ENCODE measurements at places on chromosomes 13 and 19.

DNA sequence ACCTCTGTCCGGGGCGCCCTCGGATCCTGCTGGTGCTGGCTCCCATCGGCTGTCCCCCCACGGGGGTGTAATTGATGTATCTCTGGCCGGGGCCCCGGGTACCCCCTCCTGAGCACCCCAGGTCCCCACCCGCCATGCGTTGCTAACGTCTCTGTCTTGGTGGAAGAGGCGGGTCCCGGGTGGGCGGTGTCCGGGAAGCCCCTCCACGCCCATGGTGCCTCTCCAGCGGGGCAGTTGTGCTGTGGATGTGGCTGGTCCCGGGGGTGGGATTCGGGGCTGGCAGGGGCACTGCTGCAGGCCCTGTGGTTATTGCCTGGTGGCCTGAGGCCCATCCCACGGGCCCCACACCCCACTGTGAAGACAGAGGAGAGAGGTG is 4.9 kb downstream of the DIRAS1 start:
- DNase-seq: no peak

- DNase-seq: no peak
These were observed 59.0 kb downstream of the DGKH start for GRCh38 chr13:42107421-42107820.

GRCh38 chr13:47337781-47338507 is 441.1 kb upstream of the HTR2A start:
- DNase-seq: no peak

- no peak for DNase-seq
These were observed 11.8 kb downstream of the PEPD start for GRCh38 chr19:33509774-33510173.

GRCh38 chr19:38869160-38869835 is 8.8 kb downstream of the RINL start:
- DNase-seq: no peak

GRCh38 chr13:23654111-23655110 is 84.2 kb downstream of the TNFRSF19 start:
- no peak for DNase-seq

GRCh38 chr13:53873558-53873957 is 844.9 kb downstream of the OLFM4 start:
- no peak for DNase-seq

DNA sequence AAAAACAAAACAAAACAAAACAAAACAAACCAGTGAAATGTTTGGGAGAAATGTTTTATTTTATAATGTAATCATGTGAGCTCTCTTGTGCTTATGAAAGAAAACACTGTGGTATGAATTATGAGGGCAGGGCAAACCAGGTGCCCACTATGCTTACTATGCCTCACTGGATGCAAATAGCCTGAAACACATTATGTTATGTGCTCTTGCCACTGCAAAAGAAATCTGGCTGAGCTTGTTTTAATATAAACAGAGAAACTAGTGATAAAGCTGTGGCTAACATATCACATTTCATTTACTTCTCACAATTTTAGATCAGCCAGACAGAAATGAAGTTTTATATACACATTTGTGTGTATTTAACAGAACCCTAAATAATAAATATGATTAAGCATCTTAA is 8.7 kb upstream of the NBEA start:
- DNase-seq: no peak

DNA sequence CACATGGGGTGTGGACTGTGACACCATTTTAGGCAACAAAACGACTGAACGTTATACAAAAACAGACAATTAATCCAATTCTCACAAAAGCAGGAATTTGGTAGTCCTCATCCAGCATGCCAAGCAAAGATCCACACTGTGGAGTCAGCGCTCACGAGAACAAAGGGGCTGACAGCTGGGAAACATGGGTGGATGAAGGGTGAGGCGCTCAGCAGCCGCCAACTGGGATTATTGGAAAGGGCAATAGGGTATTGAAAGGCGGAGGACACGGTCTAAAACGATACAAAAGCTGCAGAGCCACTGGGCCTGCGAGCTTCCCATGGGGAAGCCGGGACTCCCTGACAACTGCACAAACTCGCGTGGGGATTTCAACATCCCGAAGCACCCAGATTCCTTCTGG is 4.7 kb upstream of the ZNF813 start:
- DNase-seq: no peak

GRCh38 chr19:18594824-18595373 is 6.3 kb downstream of the REX1BD start:
- DNase-seq: no peak

GRCh38 chr19:30355586-30355985 is 16.6 kb upstream of the ZNF536 start:
- DNase-seq: no peak

- no peak for DNase-seq
These were observed 470.7 kb downstream of the TSHZ3 start for GRCh38 chr19:30878495-30878894.

- DNase-seq: no peak
These were observed 46.1 kb upstream of the TSC22D1 start for GRCh38 chr13:44622261-44622660.

GRCh38 chr19:56367829-56368711 is 25.3 kb downstream of the ZNF582 start:
- DNase-seq: peak; percentile 53

- DNase-seq: no peak
These were observed 8.1 kb downstream of the PAK4 start for GRCh38 chr19:39133431-39134270.

DNA sequence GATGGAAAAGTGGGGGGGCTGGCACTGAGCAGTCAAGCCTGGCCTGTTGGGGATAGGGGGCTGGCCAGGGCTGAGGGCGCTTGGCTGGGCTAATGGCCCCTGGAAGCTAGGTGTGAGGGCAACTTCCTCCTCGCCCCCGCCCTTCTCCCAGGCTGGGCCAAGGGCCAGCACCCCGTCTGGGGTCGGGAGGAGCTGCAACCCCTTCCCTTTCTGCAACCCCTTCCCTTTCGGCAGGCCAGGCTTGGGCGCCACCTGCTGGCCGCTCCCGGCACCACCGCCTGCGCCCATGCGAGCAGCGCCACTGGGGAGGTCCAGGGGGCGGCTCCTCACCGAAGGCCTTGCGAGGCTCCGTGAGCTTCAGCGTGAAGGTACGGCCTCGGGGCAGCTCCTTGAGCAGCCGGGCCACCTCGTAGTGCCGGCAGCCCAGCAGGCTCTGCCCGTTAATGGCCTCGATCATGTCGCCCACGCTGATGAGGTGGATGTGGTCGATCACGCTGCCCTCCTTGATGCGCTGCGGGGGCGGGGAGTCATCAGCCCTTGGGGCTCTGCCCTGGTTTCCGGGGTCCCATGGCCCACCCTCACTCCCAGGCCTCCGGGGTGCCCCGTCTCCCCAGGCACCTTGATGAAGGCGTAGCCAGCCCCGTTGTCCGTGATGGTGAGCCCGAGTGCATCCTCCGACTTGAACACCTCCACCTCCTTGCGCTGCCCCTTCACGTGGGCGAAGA is 5.0 kb upstream of the PTGER1 start:
- peak; percentile 54 for DNase-seq

DNA sequence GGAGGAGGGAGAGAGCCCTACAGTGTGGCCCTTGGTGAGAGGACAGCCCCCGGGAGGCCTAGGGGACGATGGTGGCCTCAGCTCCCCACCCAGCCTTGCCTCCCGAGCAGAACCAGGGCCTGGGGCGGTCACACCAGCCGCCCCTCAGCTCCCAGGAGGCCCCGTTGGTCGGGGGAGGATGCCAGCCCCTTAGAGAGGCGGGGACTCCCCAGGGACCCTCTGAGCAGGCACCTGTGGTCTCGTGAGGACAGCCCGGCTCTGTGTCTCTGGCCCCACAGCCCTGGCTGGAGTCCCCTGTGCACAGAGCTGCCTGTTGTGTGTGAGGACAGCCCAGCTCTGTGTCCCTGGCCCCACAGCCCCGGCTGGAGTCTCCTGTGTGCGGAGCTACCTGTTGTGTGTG is 158.8 kb downstream of the KDM4B start:
- DNase-seq: no peak

- DNase-seq: no peak
These were observed 577.4 kb downstream of the TBC1D4 start for GRCh38 chr13:74904556-74904955.

DNA sequence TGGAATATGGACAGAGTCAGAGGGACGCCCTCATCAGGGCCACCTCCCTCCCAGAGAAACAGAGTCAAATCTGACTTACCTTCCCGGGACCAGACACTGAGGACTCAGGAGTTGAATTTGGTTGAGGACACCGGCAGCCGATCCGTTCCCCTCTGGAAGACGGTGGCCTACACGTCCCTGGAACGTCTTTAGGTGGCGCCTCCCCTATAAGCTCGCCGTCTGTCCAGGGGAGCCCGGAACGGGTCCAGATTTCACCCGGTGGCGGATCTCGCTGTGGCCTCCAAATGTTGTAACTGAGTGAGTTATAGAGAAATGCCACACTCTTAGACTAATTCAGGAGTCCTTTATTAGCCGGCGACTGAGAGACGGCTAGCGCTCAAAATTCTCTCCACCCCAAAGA is 9.0 kb downstream of the TNFSF14 start:
- DNase-seq: no peak

- DNase-seq: no peak
These were observed 1.8 kb upstream of the ANGPTL4 start for GRCh38 chr19:8361921-8362793.

DNA sequence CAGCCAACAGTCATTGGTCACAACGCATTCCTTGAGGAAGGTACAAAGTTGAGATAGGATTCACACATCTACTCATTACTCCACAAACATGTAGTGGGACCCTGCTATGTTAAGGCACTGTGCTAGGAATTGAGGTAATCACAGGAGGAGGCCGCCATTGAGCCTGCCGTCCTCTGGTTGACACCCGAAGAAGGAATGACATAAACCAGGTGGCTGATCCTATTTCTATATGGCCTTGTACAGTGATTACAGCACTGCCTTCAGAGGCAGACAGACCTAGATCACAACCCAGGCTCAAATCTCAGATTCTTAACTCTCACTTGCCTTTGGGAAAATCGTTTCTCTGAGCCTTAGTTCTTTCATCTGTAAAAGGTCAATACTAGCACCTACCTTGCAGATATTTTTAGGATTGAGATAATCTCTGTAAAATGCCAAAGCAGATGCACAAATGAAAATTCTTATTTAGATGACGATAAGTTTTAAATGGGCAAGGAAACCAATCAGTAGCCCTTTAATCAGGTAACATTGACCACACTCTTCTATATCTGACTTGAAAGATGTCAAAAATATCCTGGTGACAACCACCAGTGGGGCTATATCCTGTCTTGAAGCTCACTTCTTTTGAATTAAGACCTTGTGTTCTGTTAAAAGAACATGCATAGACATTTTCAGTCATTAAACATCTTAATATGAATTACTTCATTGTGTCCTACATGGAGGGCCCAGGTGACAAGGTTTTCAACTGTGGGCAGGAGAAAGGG is 251.6 kb downstream of the KCTD12 start:
- no peak for DNase-seq

DNA sequence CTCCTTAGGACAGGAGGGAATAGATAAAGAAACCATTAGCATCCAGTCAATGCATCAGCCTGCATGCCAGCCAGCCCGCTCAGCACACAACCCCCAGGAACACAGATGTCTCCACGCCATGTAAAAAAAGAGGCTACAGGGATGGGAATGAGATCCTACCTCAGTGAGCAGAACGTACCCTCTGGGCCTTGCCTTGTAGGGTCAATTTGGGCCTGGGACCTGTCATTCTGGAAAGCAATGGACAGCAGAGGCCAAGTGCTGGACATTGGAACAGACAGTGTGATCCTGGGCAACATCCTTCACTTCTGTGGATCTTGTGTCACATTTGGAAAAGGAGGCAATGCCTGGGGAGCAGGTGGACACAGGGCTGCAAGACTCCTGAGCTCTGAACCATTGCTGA is 26.0 kb downstream of the VSTM2B start:
- no peak for DNase-seq

DNA sequence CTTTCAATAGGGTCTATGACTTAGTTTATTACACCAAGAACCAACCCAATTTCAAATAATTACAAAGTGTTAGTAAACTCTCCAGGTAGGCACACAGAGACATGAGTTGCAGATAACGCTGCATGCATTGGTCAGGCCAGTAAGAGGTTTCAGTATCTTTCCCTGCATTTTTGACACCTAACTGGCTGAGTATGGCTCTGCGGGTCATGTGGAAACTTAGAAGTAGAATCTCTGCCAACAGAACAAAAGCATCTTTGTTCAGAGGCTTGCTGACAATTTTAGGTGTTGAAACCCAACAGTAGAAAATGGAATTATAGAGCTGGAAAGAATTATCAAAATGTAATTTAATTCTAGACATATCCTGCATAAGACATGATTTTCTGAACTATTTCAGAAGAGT is 25.3 kb downstream of the HTR2A start:
- no peak for DNase-seq

GRCh38 chr13:114174529-114174961 is 4.5 kb upstream of the CFAP97D2 start:
- DNase-seq: no peak

DNA sequence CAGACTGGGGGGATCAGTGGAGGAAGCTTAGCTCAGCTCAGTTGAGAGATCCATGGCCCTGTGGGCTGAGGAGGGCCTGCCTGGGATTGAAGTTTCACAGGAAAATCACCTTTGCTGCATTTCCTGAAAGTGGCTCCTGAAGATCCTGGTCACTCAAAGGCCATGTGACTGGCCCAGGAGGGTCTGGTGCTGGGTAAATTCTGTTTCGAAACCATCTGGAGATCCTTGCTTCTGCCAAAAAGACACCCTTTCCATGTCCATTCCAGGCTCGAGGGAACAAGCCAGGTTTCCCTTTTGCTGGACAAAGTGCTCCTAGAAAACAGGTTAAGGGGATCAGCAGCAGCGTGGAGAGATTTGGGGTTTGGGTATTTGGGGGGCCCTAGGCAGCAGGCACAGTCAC is 293.3 kb downstream of the ZNF536 start:
- DNase-seq: no peak

DNA sequence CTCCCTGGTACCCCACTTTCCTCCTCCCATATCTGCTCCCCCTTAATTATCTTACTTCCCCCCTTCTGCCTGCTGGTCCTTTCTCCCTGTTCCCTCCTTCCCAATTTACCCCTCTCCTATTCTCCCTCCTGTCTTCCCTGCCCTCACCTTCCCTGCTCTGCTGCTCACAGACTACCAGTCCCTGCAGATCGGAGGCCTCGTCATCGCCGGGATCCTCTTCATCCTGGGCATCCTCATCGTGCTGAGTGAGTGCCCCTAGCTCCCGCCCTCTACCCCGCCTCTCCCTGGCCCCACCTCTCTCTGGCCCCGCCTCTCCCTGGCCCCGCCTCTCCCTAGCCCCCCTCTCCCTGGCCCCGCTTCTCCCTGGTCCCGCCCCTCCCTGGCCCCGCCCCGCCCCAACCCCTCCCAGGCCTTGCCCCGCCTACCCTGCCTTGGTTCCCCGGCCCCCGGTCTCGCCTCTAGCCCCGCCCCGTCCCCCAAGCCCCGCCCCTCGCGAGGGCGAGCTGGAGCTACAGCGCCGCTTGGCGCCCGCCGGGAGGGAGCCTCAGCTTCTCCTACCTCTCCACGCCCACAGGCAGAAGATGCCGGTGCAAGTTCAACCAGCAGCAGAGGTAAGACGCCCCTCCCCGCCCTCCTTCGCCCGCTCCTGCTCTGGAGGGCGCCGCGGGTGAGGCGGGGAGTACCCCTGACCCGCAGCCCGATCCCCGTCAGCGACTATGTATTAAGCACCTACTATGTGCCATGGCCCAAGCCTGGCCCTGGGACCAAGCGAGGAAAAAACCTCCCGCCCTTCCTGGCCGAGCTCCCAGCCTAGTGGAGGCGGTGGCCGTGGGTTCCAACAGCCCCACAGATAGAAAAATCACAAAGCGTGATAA is 1.9 kb upstream of the FXYD7 start:
- peak; percentile 97 for DNase-seq

GRCh38 chr19:2355168-2356035 is 4.7 kb upstream of the TMPRSS9 start:
- DNase-seq: no peak
